ENCODE measurements at places on chromosomes 4 and X.
A peak's percentile ranks its signal among the peaks of the same experiment; 100 is the strongest.

DNA sequence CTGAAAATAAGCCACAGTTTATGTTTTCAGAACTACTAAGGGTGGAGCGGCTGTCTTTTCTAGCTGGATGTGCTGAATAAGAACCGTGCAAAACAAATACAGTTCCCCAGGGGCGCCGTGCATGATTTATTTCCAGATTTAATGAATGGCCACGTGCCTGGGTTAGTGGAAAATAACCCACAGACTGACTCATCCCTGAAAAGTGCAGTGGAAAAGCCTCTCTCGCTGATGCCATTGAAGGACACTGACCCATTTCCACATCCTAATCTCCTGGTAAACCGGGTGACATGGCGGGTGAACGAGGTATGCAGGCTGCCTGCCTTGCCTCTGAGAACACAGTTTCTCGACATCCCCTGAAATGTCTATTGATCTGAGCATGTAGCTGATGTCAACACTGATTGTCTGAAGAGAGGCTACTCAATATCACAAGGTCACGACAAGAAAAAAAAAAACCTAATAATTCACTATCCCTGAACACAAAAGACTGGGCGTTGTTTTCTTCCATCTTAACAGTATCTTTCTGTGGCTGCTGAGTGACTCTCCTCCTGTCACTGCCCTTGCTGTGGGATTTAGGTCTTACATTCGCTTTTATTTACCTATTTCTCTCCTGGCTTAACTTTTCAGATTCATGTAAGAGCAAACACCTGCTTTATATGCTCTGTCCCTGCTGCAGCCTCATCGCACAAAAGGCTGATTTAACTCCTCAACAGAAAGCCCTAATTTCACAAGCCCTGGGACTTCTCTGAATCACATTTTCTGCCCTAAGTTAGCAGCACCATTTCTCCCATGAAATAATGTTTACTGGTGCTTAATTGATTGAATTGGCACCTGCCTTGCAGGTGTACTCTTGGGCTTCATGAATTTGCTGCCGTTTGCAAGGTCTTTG, 76.9 kb upstream of the SCOC start:
- peak; percentile 25 for DNase-seq

DNA sequence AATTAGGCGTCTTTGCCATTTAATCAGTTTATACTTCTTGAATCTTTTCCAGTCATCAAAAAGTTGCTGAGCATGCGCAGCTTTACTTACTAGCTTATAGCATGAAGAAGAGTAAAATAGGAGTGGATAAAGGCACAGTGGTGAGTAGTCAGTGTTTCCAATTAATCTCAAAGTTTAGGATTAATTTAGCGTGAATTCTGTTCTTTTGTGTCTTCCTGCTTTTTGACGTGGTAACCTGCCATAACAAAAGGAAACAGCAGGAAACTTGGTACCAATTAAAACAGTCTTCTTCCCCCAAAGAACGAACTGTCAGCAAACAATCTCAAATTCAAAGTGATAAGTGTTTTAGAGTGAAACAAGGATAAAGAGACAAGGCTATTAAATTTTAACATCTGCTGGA, 61.9 kb downstream of the TET2 start:
- DNase-seq: no peak

DNA sequence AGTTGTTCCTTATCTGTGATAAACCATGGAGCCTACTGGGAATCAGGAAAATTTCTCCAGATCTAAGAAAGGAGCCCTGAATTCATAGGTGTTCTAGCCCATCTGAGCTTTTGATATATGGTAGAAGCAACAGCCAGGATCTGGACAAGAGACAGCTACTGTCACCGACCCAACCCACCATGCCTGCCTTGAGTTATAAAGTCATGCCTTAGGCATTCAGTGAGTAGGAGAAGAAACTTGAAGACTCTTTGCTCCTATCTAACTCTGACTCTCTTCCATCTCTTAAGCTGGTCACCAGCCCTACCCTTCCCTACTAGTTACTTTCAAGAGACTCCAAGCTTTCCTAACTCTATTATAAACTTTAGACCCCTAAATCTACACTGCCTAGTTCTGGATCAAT, 83.9 kb upstream of the FAM9B start:
- no peak for DNase-seq

DNA sequence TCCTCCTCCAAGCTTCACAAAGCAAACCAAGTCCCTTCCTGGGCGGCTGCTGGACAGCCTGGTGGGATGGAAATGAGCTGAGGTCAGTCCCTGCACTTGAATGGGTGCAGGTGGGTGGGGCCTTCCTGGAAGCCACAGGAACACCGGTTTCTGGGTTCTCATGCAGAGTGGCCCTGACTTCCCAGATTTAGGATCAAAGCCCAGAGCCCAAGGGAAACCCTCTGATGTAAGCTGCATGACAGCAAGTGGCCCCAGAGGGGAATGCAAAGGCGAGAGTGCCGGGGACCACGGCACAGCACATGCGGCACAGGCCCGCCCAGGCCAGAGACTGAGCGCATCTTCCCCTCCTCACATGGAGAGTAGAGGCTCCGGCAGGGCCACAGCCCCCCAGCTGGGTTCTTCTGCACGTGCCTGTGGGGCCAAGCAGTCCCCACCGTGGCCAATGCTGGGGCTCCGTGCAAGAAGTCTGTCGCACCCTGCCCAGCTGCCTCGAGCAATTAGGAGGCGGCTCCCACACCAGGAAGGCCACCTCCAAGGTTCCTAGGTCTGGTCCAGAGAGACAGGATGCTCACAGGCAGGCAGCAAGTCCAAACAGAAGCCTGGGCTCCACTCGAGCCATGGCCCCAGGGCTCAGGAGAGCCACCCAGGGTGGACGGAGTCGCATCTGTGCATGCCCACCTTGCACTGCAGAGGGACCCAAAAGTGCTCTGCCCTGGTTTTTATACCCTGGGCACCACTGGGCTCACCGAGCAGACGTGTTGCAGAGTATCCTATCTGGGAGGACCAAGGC, 83.0 kb downstream of the HTRA3 start:
- no peak for DNase-seq

- DNase-seq: peak; percentile 6
Measured at GRCh38 chrX:65406532-65406931, 128.1 kb downstream of the LAS1L start.

DNA sequence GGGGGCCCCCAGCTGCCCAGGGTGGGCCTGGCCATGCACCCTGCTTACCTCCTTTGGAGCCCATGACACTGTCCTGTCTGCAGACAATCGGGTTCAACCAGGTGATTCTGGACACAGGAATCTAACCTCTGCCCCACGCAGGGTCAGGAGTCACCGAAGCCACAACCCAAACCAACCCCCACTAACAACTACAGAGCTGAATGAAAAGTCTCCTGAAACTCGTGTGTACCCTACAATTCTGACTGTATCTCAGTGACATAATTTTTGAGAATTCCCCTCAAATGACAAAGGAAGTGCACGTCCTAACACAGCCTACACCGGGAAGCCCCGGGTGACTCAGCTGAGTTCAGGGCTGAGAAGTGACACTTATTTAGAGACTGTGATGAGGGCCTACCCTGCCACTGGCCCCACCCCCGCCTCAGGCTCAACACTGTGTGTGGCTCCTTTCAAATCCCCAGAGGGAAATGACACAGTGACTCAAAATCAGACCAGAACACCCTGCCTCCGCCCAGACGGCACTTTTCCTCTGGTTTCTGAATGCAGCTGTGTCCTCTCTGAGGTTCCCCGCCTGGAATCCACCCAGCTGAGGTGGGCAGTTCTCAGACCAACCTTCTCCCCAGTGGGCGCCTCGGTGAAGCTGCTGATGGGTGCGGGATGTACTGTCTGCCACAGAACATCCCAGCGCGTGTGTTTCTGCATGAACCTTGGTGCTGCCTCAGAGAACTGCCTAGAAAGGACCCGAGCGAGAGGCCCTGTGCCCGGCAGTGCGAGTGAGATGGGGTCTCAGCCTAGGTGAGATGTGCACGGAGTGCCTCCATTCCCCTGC, 9.9 kb downstream of the TNIP2 start:
- no peak for DNase-seq

DNA sequence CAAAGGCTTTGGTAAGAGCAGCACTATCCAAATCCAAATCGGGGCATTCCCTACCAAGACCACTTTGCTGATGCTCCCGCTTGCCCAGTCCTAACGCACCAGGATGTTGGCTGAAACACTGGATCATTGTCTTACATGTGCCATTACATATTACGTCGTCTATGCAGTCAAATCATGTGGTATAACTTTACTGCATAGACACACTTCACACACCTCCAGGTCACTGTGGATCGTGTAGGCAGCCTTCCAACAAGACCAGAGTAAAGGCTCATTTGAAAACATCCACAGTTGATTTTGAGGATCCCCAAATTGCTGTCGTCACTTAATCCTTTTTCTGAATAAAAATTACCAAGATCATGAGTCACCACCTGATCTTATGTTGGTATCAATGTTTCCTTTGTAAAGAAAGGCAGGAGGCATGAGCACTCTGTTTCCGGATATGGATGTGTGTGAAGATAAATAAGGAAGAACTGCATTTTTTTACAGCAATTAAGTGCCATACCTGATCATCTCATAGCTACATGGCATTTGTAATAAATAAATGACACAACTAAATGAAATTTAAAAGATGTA, 18.5 kb downstream of the TENM3 start:
- DNase-seq: no peak

All from putamen (tissue), 1 donor.